ENCODE measurements at places on chromosomes 6 and 20.

DNA sequence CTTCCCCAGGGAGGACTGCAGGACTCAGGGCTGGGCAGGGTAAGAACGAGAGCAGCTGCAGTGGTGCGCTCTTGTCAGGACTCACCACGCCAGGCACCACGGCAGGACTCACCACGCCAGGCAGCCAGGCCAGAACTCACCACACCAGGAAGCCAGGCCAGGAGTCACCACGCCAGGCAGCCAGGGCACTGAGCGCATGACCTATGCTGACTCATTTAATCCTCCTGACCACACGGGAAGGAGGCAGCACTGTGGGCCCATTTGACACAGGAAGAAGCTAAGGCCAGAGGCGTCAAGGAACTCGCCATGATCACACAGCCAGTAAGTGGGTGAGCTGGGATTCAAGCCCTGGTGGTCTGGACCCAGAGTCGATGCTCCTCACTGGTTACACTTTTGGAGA is 189.3 kb downstream of the PREX1 start:
- no peak for DNase-seq

- DNase-seq, result no peak
These were observed 68.3 kb upstream of the EXOC2 start for GRCh38 chr6:760982-761955.

DNA sequence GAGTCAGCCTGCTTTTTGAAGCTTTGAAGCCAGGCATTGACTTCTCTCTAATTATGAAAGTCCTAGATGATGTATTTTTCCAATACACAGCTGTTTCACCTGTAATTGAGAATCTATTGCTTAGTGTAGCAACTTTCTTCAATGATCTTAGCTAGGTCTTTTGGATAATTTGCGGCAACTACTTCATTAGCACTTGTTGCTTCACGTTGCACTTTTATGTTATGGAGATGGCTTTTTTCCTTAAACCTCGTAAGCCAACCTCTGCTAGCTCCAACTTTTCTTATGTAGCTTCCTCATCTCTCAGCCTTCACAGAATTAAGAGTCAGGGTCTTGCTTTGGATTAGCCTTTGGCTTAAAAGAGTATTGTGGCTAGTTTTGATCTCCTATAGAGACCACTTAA is 44.8 kb downstream of the PHIP start:
- DNase-seq, result no peak

DNA sequence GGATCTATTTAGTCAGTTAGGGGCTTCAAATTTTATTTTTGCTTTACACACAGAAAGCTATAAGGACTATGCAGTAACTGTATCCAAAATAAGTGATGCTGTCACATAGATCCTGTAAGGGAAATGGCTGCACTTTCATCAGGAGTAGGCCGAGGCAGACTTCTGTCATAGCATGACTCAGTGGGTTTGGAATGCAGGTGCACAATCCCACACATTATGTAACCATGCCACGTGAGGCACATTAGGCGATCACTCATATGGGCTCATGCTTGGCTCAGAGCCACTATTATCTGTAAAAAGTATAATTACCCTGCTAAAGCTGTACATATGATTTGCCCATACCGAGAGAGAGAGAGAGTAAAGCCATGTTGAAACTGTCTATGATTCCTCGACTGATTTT is 1189.4 kb upstream of the EYS start:
- no peak for DNase-seq

DNA sequence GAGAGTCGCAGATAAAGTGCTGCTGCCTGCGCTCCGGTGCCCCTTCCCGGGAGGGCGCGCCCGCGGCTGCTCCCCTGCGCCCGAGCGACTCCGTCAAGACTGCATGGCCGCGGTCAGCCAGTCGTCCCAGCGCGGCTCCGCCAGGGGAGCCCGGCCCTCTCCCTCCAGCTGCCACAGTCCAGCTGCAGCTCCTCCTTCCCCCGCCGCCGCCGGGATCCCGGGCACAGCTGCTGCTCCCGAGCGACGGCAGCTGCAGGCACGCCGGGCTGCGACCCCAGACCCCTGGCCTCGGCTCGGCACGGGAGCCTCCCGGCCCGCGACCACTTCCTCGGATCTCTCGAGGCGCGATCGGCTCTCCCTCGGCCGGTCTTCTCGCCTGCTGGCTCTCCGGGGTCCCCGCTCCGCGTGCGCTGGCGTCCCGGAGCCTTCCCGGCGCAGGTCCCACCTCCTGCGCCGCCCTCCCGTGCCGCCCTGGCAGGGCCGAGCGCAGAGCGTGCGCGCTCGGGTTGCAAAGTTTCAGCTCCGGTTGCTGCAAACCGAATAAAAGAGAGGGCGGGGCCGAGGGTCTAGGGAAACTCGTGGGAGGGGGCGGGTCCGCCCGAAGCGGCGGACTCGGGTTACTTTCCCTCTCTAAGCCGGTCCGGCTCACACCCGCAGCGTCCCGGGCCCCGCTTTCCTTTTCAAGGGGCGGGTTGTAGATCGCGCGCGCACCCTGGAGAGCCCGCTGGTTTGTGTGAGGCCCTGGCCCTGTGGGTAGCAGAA is at the start of gene CNKSR3:
Gene CNKSR3, minus strand, starts transcription at position 542 of the 762 bp plus-strand sequence. CDS start 571 bp downstream, outside the sequence.
- DNase-seq, result peak; percentile 56

DNA sequence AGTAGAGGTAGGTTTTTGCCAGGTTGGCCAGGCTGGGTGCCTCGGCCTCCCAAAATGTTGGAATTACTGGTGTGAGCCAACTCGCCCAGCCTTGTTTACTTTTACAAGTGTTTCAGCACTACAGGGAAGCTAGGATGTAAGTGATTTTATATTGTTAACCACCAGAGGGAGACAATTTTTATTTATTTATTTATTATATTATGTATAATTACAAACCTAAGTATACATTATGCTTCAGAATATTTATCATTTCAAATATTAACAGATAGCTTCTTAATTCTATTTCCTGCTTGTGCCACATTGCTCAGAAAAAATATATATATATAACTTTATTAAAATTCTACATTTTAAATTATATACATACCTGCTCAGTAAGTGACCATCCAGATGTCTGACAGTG is 9.8 kb downstream of the MMUT start:
- no peak for DNase-seq

DNA sequence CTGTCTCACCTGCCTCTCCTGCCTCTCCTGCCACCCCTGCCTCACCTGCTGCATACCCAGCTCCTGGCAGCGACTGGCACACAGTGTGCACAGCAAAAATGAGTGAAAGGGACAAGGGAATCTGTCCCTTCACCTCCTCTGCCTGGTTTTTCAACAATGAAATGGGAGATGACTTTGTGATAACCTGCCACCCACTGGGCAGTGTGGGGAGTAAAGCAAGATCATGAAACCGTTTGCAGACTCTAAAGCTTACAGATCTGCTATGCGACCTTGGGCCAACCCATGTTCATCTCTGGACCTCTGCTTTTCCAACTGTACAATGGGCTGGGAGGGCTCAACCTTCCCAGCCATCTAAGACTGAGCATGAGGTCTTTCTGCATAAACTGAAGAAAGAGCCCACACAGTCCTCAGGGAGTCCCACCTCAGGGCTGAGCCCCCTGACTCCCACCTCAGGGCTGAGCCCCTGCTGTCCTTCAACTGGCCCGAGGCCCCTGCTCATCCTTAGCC is 81.1 kb downstream of the RIPOR3 start:
- DNase-seq, result no peak

DNA sequence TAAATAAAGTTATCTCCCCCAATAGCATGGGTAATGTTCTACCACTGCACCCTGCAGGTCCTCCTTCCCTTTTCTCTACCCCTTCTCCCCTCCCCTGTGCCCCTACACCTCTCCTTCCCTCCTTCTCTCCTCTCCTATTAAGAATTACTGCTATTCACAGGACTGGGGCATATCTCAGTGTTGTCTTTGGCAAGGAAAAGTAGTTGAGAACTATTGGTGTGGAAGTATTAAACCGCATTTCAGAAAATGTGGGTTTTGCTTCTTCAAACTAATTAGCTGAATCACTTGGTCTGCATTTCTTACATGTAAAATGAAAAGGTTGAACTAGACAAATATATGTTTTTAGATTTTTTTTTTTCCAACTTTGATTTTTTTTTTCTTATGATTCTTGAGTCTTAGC is 296.3 kb downstream of the CDKAL1 start:
- DNase-seq, result no peak

- DNase-seq, result no peak
These were observed 21.1 kb downstream of the RAET1L start for GRCh38 chr6:150004101-150004782.

- DNase-seq, result no peak
These were observed 762 bp downstream of the LSM2 start for GRCh38 chr6:31805939-31806469.

DNA sequence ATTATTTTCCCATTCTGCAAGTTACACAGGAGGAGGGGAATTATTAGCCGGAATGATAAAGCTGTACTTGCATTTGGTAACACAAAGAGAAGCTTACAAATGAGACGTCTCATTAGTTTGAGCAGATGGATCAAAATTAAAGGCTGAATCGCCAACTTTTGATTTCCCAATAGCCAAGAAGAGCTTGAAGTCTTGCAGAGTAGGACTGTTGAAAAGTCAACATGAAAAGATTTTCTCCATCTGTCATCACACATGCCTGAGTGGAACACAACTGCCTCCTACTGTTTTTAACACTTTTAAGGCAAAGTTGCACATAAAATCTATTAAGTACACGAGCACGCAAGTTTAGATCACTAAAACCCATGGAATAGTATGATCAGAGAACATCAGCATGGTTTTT is 176.2 kb downstream of the ASCC3 start:
- DNase-seq, result no peak

- DNase-seq, result no peak
These were observed 52.1 kb upstream of the BEND6 start for GRCh38 chr6:56902641-56903464.

All from hypothalamus (tissue), 51 donors.